ENCODE measurements at places on chromosomes 7 and 10.

DNA sequence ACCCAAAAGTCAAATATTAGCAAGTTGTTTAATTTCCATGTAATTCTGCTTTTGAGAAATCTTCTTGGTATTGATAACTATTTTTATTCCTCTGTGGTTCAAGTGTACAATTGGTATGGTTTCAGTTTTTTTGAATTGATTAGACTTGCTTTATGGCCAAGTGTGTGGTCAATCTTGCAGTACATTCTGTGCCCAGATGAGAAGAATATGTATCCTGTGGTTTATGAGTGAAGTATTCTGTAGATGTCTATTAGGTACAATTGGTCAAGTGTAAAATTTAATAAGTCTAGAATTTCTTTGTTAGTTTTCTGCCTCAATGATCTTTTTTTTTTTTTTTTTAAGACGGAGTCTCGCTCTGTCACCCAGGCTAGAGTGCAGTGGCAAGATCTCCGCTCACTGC lies 36.6 kb upstream of the C7orf33 start:
- no peak for DNase-seq

GRCh38 chr10:129814681-129815646 lies 149.1 kb downstream of the EBF3 start:
- no peak for DNase-seq

DNA sequence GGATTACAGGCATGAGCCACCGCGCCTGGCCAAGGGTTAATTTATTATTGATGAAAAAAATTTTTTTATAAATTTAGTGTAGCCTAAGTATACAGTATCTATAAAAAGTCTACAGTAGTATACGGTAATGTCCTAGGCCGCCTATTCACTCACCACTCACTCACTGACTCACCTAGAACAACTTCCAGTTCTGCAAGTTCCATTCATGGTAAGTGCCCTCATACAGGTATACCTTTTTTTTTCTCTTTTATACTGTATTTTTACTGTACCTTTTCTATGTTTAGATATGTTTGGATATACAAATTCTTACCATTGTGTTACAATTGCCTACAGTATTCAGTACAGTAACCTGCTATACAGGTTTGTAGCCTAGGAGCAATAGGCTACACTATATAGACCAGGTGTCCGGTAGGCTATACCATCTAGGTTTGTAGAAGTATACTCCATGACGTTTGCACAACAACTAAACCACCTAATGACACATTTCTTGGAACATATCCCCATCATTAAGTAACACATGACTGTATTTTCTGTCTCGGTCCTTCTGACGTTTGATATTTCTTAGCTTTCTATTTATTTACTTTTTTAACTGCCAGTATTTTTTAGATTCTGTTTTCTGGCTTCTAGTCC lies 23.4 kb downstream of the IRF5 start:
- DNase-seq: no peak

DNA sequence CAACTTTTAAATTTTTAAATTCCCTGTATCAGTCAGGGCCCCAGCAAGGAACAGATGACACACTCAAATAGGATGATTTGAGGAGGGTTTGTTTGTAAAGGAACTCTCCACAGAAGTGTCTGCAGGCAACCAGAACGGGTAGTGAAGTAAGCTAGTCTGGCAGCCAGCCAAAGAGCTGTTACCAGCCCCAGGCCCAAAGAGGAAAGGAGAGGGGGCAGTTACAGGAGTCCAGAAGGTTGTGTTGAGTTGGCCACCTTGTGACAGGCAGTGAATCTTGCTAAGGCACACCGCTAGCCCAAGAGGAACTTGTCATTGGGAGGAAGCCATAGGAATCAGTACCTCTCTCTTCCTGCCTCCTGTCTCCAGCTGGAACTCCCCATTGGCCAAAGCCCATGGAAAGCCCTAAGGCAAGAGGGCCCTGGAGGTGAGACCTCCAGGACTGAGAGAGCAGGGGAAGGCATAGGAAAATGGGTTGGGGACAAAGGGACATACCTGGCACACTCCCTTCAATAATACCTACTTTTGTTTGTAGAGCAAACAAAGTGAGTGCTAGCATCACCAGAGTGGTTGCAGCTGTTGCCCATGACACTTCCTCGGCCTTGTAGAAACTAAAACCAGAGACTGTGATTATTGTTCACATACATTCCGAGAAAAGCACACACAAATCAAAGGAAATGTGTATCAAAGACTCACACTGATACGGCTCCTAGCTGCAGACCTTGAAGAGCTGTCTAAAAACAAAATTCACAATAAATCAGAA lies 25.4 kb upstream of the GATAD1 start:
- no peak for DNase-seq

GRCh38 chr10:1938317-1938716 lies 201.0 kb upstream of the ADARB2 start:
- DNase-seq: no peak

Measured in EL (cell line).